ENCODE measurements at places on chromosomes 7 and 10.

DNA sequence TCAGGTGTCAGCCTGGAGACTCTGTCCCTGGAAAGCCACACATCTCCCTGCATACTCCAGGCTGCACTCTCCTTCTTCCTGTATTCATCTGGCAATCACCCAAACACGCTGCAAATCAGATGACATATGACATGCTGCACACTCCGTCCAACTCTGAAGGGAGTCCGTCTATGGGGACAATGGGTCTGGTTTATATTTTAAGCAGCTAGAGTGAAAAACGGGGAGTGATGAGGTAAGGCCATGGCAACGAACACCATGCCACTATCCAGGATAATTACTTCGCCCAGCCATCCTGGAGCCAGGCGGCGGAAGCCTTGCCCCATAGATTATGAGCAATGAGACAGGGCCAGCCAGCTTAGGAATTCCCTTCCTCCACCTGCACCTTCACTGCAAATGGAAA is 140.1 kb downstream of the PLXNA4 start:
- DNase-seq, result no peak

GRCh38 chr7:110486549-110486948 is 604.4 kb upstream of the LRRN3 start:
- DNase-seq, result no peak

DNA sequence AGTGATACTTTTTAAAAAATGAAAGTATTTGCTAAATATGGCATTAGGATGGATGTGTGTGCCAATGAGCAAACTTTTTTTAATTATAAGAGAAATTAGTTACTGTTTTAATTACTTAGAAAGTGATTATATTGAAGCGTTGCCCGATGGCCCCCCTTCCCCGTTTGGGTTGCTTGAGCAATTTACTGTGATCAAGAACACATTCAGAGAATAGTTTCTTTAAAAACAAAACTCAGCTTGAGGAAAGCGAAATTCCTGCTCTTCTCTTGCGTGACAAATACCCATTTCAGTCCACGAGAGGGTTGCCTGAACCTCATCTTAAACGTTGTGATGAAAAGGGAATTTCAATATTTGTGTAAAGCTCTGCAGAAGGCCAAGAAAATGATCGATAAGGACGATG is 234.1 kb downstream of the GATA3 start:
- DNase-seq, result no peak

DNA sequence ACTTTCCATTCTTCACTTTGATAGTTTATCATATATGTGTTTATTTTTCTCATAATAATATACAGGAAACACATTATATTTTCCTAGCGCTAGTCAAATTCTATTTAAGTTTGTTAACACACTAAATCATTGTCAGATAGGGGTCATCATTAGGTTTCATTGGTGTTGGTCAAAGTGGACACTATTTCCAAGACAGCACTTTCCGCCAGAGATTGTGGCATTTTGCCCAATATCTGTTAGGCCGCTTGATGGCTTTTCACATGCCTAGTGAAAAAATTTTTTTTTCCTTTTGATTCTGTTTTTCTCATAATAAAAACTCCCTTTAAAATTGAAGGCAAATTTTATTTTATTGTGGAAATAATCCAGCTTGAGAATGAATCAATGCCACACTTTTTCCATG is 495.4 kb upstream of the AKR1E2 start:
- no peak for DNase-seq

DNA sequence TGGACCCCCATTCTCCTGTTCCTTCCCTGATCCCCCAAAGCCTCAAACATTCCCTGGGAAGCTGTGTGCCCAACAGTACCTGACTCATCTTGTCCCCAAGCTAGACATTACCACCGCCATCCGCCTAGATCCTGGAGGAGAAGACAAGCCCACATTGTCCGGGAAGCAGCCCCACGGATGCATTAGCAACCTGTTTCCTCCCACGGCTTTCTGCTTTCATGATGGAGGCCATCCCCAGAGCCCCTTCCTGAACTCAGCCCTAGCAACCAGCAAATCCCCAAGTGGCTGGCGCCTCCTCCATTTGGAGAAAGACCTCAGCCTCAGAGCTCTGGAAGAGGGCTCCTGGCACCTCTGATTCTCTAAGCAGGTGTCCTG is 2.3 kb upstream of the SLC29A3 start:
- no peak for DNase-seq

DNA sequence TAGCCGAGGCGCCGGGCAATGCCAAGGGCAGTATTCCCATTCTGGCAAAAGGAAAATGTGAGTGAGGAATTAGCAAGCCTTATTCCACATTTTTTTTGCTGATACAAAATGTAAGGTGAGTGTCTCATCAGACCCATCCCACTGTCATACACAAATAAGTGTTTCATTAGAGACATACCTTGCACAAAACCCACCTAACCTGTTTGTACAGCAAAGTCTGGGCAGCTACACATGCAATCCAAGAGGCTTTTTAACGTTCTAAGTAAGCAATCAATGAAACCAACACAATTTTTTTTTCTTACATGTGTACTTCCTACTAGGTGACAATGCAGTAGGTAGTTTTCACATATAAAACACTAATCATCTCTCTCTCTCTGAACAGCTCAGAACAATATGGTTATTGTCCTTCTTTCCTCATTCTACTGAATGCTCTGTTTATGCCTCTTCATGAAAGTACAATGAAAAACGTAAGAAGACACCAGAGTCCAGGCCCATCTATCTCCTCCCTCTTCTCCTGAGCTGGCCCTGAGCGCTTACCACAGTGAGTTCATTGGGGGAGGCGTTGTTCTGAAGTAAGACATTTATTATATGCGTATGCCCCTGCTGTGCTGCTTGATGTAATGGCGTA is 217.2 kb downstream of the ANK3 start:
- no peak for DNase-seq

DNA sequence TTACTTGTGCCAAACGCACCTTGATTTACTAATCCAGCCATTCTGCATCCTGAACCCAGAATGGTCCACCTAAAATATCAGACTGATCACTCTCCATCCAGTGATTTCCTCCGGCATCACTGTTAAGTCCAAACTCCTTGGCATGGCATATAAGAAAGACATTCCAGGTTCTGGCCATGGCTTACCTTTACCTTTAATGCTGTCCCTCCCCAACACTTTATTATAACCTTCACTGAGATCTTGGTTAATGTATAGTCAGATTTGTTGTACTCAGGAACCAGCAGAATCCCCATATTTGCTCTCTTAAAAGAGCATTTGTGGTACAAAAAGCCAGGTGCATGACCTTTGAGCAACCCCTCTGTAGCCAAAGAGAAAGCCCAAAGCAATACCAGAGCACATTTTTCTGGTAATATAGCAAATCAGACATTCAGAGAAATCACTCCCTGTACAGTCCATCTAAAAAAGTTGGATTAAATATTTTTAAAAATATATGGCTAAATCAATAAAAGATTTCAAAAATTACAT is 10.2 kb downstream of the UMAD1 start:
- no peak for DNase-seq

GRCh38 chr10:72310241-72310633 is 36.5 kb downstream of the DDIT4 start:
- DNase-seq, result no peak

- no peak for DNase-seq
Measured at GRCh38 chr10:78772486-78772885, 296.3 kb upstream of the ZMIZ1 start.

DNA sequence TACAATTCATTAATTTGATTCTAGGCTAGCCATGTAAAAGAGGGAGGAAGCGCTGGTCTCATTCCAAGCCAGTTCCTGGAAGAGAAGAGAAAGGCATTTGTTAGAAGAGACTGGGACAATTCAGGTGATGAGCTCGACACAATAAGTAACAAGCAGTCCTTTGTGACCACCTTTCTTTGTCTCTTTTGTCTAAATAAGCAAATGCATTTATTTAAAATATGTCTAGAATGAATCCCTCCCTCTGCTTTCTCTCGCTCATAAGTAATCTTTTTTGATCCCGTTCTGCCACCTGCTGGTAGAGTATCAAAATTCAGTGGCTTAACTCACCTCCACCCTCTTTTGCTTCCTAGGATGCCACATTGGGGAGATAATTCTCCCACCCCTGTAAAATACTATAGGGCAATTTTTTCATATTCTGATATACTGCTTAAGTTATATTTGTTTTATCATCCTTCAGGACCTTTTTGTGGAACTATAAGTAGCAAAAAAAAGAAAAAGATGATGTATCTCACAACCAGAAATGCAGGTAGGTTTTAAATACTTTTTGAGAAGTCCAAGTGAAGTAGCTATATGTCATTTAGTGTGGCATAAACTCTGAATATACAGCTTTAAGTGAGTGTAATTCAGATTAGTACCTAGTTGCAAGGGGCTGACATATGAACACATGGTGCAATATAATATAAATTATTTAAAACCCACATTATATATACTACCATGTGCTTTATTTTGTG is 91.5 kb downstream of the GSDME start:
- no peak for DNase-seq

- DNase-seq, result no peak
Measured at GRCh38 chr7:73645643-73646174, 21.4 kb upstream of the MLXIPL start.

GRCh38 chr10:61286686-61287085 is 166.5 kb downstream of the TMEM26 start:
- no peak for DNase-seq

DNA sequence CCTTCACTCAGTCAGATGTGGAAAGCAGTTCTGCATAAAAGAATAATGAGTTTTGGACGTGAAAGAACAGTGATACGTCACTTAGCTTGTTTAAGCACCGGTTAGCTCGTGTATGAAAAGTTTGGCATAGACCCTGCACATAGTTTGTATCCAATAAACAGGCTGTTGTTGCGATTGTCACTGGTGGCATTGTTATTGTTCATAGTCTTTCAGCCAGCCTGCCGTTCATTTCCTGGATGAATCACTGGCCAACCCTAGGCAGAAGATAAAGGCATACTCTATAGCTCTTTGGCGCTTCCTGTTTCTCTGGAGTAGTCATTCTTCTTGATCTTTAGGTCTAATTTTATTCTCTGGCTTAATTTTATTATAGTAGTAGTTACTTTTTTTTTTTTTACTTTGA is 57.8 kb upstream of the ANKRD30A start:
- no peak for DNase-seq

- no peak for DNase-seq
Measured at GRCh38 chr7:47091141-47091540, 490.8 kb downstream of the TNS3 start.

DNA sequence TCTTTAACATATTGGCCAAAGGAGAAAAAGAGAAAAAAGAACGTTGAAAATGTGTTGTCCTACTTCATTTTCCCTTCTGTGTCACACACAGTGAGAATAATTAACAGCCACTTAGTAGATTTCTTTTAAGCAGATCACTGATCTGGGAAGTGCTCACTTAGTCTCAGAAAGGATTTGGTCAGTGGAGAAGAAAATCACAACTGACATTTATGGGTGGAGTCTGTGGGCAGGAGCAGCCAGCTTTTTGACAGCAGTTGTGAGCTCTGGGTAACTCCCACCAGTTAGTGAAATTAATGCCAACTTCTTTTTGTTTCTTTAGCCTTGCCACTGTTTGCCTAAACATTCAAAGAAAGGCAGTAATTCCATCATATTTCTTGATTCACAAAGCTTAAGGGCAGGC is 49.7 kb downstream of the CDK14 start:
- no peak for DNase-seq

GRCh38 chr7:71753236-71753635 is 621.3 kb downstream of the GALNT17 start:
- no peak for DNase-seq

GRCh38 chr10:118141471-118141870 is 94.7 kb upstream of the RAB11FIP2 start:
- DNase-seq, result no peak

DNA sequence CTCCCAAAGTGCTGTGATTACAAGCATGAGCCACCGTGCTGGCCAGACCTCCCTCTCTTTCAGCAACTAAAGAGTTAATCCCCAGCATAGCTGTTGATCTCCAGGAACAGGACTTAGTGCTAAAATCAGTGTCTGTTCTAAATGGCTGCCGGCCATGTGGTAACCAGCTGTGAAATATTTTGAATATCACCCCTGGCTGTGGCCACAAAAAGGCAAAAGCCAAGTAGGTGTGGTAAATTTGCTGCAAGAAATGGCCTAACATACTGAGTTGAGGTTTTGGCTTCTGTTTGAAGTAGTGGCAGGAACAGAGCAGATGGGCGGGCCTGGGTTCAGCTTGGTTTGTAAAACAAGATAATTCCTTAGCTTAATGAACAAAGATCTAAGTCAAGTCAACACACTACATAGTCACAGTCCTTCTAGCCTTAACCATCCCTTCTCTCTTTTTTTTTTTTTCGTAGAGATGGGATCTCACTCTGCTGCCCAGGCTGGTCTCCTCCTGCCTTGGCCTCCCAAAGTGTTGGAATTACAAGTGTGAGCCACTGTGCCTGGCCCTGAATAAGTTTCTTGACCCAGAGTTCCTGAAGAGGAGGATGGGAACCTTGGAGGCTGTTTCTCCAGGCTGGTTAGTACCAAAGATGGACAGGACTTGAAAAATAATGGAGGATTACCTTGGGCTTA is 22.7 kb upstream of the AGFG2 start:
- no peak for DNase-seq

DNA sequence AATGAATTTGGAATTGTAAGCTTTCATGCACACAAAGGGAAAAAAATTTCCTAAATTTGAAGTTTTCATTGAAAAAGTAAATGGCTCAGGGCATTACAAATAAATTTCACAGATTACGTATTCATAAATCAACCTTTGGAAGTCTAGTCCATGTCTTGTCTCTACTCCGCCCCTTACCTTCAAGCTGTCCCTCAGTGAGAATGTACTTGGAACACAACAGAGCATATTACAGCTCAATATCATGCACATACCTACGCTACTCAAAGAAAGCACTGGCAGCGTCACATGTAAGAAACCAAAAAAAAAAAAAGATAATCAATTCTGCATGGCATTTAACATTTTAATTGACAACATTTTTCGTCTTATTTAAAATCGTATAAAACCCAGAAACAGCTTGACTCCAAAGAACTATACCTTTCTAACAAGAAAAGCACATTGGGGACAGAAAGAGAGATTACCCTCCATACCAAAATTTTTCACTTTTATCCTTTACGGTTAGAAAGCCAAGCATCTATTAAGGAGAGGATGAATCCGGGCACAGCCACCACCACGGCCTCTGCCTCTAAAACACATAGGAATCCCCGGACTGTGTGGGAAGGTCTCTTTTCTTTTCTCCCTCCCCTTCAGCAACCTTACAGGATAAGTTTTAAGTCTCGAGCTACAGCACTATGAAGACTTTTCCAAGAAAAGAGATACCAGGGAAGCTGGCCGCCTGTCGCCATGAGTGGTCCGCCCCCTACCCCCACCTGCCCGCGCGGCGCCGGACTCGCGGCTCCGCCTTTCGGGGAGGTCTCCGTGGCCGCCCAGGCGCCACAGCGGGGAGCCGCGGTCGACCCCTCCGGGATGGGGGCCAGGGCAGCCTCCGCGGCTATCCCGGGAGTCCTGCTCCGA is 1.1 kb downstream of the JMJD1C start:
- no peak for DNase-seq

GRCh38 chr10:5971886-5972285 is 5.5 kb downstream of the IL15RA start:
- DNase-seq, result no peak

- no peak for DNase-seq
Measured at GRCh38 chr7:55250313-55250712, 114.8 kb upstream of the LANCL2 start.

DNA sequence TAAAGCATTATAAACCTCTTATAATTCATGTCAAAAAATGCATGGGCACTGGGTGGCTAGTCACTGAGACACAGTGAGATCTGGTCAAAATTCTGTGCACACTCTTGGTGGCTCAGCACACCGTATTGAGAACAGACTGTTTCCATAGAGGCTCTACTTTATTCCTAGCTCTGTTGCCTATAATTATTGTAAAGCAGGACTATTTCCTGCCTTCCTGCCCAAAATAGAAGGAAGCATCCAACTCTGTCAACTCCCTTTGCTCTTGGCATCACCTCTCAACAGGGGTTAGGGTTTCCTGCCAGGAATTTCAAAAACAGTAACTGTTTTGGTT is 45.1 kb downstream of the PTN start:
- DNase-seq, result no peak
